ENCODE measurements at places on chromosomes 3 and 15.

DNA sequence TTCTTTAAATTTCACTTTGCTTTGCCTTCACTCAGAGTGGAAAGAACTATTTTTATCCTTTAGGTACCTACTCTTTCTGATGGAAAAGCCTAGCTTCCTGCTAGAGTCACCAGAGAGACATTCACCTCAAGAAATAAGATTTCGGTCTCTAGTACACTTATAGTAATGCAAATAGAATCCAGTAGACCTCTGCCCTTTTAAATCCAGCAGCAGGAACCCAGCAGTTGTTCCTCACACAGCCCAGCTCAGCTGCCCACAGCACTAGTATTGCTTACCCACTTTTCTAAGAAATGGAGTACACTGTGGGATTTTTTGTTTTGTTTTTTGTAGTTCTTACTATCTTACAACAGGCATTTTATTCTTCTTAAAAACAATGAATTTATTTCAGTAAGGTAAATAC is 497.0 kb upstream of the CCDC54 start:
- no peak for DNase-seq

GRCh38 chr3:185473290-185473815 is 25.5 kb downstream of the TMEM41A start:
- no peak for DNase-seq

DNA sequence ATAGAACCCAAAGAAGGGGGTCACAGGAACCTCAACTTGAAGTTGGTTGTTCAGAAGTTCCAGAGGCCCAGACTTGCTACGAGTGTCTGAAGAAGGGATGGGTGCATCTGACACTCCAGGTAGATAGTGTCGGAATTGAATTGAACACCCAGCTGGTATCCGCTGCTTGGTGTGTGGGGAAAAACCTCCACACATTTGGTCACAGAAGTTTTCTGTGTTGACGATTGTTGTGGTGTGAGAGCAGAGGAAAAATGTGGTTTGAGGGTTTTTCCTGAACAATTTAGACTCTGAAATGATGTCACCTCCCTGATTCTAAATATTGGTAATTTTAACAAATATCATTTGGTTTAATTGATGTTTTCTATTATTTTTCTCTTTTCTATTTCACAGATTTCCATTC is 218.8 kb upstream of the CTNNB1 start:
- no peak for DNase-seq

- no peak for DNase-seq
Measured at GRCh38 chr15:69820819-69821218, 276.9 kb downstream of the TLE3 start.

DNA sequence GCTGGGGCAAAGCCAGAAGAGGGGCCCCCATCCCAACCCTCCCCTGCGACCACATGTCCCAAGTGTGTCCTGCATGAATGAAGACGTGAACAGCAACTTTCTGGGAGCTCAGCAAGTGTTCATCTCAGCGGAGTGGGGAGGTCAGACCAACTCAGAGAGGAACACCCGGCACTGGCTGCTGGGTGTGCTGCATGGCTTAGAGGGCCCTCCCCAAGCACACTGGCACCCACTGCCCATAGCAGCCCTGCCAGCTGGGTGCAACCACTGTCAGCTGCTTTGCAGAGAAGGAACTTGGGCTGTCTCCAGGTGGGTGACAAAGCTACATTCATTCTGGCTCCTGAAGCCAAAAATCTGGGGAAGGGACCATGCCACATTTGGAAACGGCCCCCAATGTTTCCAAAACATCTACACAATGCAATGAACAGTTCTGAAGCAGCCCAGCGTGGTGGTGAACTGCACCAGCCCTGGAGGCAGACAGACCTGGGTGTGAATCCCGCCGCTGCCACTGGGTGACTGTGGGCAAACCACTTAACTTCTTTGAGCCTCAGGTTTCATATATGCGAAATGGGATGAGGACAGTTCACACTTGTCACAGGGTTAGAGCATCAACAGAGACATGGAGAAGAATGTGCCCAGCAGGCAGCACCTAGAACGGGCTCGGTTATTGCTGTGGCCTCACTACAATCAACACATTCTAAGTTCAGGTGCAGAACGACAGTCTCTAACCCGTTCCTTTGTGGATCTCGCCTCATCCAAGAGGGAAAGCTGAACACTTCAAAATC is 145.4 kb downstream of the NUP210 start:
- no peak for DNase-seq

- no peak for DNase-seq
Measured at GRCh38 chr3:139534455-139534812, 5.1 kb downstream of the RBP1 start.

All from D721Med (cell line).